ENCODE measurements at places on chromosomes 4 and X.

GRCh38 chr4:37725718-37726117, 39.5 kb upstream of the RELL1 start:
- no peak for DNase-seq

GRCh38 chr4:187606581-187606980, 389.0 kb upstream of the ZFP42 start:
- DNase-seq = no peak

DNA sequence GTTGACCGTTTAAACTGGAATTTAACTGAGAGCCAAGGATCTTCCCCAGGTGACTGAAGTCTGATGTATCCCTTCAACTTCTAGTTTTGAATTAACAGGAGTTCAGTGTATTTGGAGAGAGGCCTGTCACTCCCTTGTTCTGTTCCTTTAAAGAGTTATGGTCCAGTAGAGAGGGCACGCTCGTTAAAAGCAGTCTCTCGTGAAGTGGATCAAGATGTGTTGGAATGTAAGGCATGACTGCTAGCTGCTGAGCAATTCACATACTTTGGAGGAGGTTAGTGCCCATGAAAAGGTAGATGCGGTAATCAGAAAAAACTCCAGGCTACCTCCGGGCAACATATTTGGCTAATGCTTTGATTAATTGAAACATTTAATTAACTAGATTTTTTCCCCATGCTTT, 65.7 kb downstream of the SHROOM2 start:
- no peak for DNase-seq

DNA sequence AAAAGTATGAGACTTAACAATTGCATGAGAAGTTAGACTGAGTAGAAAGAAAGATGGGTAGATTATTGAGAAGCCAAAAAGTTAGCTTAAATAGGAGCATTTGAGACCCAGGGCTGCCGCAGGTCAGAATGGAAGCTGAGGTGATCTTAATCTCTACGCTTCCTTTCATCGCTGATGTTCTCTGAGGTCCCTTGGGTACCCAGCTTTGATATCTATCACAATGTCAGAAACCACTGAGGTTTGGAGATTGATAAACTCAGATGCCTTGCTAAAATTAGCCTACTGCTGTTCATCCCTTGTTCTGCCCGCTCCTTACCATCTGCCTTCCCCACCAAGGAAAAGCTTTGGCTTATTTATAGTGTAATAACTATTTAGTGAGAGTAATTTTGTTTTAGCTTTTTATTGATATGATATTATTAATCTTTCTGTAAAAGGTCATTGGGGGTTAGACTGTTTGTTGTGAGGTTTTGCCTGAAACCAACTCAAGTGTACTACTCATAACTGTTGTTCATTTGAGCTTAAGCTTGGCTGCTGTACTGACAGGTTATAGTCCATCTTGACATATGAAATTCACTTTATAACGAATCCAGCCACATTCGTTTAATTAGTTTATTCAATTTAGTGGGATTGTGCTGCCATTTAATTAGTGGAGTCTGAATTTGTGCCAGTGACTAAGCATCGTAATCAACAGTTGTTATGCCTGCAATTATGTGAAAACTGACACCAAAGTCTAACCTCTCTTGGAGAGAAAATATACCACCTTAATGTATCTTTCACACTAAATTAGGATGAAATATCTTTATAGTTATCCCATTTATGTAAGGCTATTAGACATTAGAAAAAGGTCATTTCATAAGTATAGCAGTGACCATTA, 15.1 kb downstream of the MCUB start:
- no peak for DNase-seq

DNA sequence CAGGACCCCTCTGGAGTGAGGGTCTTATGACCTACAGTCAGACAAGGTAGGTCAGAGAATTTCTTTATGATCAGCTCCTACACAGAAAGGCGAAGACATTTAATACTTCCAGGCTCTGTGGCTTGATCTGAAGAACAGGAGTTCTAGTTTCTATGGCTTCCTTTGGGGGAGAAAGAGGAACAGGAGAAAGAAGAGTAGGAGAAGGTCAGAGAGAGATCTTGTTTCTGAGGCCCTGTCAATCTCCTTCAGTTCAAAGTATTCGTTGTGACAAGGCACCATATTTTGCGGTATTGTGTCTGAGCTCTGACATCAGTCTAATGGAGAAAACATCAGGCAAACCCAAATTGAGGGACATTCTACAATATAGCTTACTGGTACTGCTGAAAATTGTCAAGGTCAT, 16.7 kb downstream of the TMSB4X start:
- no peak for DNase-seq

DNA sequence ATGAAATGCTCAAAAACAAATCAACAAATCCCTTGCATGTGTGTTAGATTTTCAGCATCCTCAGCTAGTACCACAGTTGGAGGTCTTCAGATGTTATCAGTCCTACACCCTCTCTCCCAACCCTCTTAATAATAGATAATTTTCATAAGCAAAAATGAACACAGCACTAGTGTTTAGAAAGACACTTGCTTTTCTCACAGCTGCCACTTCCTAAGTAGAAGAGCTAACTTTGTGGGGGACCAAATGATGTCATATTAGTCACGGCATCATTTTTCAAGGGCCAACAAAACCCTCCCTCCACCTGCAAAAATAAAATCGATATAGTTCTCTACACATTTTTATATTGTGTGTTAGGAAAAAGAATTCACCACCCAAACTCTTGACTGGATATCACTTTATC, 163.5 kb upstream of the GYPA start:
- no peak for DNase-seq

DNA sequence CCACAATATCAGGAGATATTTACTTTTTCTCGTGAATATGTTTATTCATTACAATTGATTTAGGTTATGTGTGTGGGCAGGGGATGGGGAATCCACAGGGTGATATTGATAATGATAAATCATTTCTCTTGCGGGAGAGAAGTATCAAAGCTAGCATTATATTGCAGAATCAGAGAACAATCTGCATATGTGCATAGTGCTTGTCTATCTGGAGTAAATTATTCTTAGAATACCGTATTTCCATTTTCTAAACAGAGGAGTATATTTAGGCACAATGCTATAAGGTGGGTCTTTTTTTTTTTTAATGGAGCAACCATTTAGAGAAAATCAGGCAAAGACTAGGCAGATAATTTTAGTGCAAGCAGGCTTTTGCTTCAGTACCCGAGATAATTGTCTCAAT, 166.0 kb upstream of the ARX start:
- DNase-seq = no peak

GRCh38 chr4:69591364-69591763, 48.1 kb downstream of the UGT2A2 start:
- no peak for DNase-seq

DNA sequence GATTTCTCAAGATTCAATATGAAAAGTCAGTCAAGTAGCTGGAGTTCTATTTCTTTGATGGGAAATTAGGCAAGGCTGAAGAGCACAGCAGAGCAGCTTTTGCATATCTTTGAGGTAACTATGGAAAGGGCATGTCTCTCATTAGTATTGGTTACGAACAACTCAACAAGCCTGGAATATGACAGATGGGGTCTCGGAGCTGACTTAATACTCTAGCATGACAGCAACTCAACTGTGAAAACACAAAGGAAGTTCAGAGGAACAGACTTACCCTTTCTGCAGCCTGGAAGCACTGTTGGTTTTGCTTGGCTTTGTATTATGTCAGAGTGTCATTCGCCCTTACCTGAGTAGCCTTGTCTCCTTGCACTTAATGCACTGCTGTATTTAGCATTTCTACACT, 79.9 kb upstream of the AADAT start:
- no peak for DNase-seq

- no peak for DNase-seq
Observed at GRCh38 chr4:145871209-145871608, 67.4 kb downstream of the ZNF827 start.

GRCh38 chrX:150547375-150548115, 20.9 kb upstream of the MTM1 start:
- DNase-seq = no peak

DNA sequence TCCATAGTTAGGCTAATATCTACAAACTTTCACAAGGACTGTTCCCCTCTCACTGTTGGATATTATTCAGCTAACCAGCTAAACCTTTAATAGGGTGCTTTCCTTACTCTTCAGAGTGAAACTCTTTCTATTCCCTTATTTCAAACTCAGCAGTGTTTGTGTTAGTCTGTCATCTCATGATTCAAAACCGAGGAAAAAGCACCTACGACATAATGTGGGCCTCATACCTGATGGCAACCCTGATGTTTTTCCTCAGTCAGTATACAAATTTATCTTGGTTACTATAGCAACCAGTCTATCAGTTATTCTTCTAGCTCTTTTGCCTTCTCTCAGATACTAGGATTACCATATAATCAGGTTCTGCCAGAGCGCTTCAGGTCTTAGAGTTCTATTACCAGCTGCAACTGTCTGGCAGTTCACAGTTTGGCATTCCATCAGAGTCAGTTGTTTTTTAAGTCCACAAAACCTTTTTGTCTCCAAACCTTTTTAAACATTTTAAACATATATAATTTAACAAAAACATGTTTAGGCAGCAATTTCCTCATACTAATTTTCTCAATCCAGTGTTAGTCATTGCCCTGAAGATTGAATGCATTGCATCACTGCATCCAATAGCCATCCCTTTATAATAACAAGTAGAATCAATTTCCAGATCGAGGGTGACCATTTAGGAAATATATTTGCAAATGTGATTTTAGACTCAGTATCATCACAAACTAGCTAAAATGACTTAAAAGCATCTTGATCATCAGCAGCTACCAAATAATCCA, 7.4 kb downstream of the WDR44 start:
- DNase-seq = no peak

GRCh38 chrX:149230689-149231088, 274.4 kb downstream of the IDS start:
- no peak for DNase-seq

GRCh38 chr4:95984081-95984480, 144.2 kb downstream of the PDHA2 start:
- DNase-seq = no peak

- DNase-seq = no peak
Observed at GRCh38 chrX:69113723-69114122, 51.5 kb downstream of the PJA1 start.

DNA sequence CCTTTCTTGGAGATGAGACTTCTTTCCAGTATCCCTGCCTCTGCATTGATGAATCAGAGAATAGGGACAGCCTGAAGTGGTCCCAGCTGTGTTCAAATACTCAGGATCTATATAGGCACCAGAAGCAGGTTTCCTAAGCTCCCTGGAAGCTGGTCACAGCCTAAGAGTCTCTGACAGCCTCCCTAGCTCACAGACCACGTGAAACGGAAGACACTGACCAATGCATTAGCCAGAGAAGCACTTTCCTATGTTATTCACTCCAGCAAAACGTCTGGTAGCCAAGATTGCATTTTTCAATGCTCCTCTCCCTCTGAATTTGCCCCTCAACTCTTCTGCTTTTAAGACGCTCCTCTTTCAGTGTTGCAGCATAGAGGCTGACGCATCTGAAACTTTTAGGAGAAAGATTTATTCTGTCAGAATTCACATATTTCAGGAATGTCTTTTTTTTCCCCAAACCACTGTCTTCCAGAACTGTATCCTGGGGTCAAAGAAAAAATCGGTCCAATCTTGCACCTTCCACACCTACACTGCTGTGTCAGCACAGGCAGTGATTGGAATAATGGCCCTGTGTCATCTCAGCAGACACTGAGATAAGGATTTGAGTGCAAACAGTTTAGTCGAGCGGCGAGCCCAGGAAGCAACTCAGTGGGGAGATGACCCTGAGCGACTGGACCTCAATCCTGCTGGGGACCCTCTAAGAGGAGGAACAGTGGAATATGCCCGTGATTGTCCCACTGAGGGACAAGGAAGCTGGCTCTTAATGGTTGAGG, 109.4 kb downstream of the SMIM20 start:
- no peak for DNase-seq

- DNase-seq = no peak
Observed at GRCh38 chrX:131739823-131740222, 195.9 kb downstream of the OR13H1 start.

GRCh38 chr4:143713955-143714625, 13.6 kb upstream of the FREM3 start:
- DNase-seq = no peak

GRCh38 chrX:40132751-40133150, 35.0 kb upstream of the BCOR start:
- no peak for DNase-seq

DNA sequence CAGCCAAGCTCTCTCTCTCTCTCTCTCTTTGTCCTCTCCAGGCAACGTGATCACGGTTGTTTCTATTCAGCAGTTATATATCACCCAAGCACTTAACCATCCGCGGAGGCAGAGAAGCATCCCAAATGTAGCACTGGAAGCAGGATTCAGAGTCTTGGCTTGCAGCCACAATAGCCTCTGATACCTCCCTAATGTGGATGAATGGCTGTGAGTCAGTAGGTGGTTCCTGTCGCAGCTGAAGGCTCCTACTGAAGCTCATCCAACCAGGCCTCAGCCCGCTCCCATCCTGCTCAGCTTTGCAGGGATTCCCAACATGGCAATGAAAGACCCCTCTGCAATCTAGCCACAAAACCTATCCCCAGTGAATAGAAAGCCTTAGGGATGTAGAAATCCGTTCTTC, 5.1 kb downstream of the HS6ST2 start:
- no peak for DNase-seq

GRCh38 chrX:18961686-18962085, 22.2 kb downstream of the PHKA2 start:
- no peak for DNase-seq

DNA sequence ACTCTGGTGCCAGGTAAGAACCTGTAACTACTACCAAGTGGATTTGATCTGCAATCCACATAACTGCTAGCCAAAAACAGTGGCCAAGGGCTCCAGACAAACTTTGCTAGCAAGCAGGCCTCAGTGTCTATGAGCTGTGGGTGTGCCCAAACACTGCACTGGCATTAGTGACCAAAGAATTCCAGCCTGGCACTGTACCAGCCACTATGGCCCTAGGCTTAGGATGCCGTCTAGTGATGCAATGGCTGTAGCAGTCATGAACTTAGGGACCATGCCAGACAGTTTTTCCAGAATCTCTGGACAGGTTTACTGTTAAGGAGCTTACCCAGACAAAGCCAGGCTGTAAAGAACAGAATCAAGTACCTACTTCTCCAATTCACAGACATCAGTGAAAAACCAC, 33.7 kb upstream of the PRR27 start:
- no peak for DNase-seq

DNA sequence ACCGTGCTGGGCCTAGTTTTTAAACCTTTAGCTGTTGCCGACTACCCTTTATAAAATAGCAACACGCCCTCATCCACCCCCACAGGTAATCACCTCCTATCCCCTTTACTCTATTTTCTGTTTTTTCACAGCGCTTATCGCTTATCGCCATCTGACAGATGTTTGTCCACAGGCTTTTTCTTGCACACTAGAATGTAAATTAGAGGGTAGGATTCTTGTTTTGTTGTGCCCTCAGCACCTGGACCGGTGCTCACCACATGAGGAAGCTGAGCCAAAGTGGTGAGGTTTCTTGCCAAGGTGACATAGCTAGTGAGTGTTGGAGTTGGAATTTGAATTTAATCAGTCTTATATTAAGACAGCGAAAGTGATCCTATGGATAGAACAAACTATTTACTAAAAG, 2.9 kb upstream of the RBBP7 start:
- DNase-seq = no peak

GRCh38 chr4:183348706-183349659, 26.8 kb upstream of the CLDN24 start:
- DNase-seq = no peak
